Activated CD8-positive, alpha-beta memory T cell treated with anti-CD3 and anti-CD28 coated beads for 4 hours (primary cell): ENCODE measurements at places on chromosomes 7 and 10.

- DNase-seq = no peak
Measured at GRCh38 chr10:77911535-77912123, 14.9 kb downstream of the DLG5 start.

- no peak for DNase-seq
Measured at GRCh38 chr10:101000915-101001658, 1.5 kb downstream of the LZTS2 start.

GRCh38 chr10:63498665-63499064 is 22.5 kb upstream of the REEP3 start:
- no peak for DNase-seq

DNA sequence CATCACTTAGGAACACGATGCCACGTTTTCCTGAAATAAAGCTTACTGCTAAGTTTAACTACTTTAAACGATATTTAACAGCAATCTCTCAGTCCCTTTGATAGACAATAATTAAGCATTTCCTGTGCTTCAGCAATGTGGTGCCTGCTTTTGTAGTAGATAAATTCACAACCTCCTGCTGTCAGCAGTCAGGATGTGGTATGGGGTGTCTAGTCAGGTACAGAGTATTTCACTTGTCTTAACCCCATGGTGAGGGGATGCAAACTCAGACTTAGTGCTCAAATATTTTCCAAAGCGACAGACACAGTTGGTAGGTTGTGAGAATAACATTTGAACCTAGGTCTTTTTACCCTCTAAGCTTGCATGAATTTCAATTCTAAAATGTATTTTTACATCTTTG is 526.2 kb upstream of the PFKP start:
- no peak for DNase-seq

DNA sequence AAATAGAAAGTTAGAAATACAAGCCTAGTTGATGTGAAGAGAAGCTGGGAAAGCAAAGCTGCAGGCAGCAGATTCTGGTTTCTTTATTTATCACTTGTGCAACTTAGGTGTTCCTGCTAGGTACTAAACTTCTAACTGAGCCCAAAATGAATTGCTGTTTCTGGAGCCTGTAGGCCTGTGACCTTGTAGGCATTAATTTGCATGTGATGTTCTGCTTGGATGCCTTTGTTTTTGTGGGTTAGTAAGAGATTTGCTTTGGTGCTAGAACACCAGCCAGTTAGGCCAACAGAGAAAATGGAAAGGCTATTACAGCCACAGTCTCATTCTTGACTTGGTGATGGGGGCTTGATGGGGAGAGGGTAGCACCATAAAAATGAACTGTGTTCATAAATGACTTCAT is 370.7 kb downstream of the PPP1R3A start:
- no peak for DNase-seq

- DNase-seq = no peak
Measured at GRCh38 chr10:98240524-98240923, 27.5 kb downstream of the LOXL4 start.

- DNase-seq = no peak
Measured at GRCh38 chr10:85606401-85606800, 760.2 kb downstream of the GRID1 start.

GRCh38 chr10:87716348-87716670 is 56.6 kb downstream of the PAPSS2 start:
- DNase-seq = no peak

DNA sequence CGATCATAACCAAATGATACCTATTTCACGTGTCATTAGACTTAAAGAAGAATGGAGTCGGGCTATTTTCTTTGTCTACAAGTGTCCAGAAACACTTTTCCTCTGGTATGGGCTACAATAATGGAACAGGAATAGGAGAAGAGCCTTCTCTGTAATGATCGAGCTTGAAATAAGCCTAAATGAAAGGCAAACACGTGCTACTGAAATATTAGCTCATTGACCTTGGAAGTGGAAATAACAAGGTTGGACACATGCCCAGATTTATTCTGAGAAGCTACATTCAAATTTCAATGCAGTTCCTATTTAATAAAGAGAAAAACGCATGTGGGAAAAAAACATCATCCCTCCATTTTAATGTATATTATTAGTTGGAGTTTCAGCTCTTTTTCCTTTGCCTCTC is 254.7 kb upstream of the PTER start:
- DNase-seq = no peak
